ENCODE measurements at places on chromosomes 11 and 22. TPM values are rescaled to one million over a fixed set of nuclear protein-coding genes. Genes with fewer than 3 reads are reported as not detected.

DNA sequence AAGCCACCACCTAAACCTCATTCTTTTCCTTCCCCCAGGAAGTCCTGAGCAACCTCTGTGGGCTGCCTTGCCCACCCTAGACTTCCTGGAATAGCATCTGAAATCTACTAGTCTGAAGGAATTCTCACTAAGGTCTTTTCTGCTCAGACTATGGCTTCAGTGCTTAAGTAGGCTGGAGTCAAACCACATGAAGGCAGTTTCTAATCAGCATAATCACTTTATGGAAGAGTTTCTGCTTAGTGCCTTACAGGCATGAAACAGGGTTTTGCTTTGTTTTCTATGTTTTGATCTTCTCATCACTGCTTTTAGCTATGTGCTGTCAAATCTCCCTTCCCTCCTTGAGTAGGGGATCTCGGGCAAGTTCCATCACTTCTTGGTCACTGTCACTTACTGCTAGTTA is 117.7 kb downstream of the WT1 start:
- no peak for DNase-seq

OR51E1 gene
- polyA plus RNA-seq, result not detected

- DNase-seq, result no peak
These were observed 1233.0 kb downstream of the JRKL start for GRCh38 chr11:97622795-97623194.

C11orf42 gene
- polyA plus RNA-seq, result not detected

PLEKHB1 gene
- 9.7 TPM for polyA plus RNA-seq

AQP11 gene
- polyA plus RNA-seq, result 1.9 TPM

GRCh38 chr22:31789803-31790202 is 36.0 kb downstream of the DEPDC5 start:
- no peak for DNase-seq

DNA sequence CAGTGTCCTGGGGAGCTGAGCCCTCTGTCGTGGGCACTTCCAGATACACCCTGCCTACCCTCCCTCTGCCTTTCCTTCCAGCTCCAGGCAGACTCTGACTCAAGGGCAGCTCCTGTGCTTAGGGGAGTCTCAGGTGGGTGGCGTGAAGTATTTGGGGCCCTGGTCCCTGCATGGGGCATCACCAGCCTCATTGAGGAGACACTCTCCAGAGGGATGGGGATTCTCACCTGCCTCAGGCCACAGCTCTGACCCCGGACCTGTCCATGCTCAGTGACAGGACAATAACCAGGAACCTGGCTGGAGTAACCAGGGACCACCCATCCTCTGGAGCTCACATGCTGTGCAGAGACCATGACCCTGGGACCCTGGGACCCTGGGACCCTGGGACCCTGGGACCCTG is 41.2 kb downstream of the GGTLC2 start:
- DNase-seq, result no peak

- DNase-seq, result peak; percentile 71
These were observed 648 bp downstream of the FOSL1 start for GRCh38 chr11:65899356-65900124.

- no peak for DNase-seq
These were observed 20.5 kb upstream of the MPPED1 start for GRCh38 chr22:43391306-43391705.

VSTM5 gene
- polyA plus RNA-seq, result 0.12 TPM

GRCh38 chr11:36210529-36210928 is 78.7 kb downstream of the COMMD9 start:
- DNase-seq, result no peak

DNA sequence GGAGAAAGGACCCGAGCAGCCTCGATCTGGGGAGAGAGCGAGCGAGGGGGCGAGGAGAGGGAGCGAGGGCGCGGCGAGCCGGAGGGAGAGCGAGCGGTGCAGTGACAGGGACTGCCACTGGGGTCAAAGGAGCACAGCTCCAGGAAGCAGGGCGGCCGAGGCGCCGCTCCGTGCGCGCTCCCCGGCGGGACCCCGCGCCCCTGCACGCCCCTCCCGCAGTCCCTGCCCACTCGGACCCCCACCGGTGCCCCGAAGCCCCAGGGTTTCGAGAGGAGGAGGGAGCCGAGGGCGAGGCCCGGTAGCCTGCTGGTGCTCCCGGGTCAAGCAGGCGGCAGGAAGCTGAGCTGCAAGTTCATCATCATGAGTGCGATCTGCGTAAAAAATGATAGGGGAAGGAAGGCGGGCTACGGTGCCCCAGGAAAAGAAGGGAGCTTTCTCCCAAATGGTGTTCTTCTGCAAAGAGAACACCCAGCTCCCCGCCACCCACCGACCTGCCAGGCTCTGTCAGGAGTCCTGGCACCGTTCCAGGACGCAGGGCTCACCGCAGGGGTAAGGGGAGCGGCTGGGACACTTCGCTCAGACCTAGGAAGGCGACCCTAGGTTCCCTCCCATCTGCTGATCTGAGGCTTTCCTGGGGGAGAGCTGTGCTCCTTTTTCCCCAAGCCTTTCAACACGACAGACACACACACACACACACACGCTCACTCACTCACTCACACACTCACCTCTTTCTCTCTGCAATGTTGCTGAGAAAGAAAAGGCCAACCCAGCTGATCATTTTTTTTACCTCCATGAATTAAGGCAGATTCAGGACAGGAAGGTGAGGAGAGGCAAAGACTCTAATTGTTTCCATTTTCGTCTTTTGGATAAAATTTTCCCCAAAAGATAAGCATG is at the start of gene MPPED2:
MPPED2 (minus strand) TSS at position 103 of the 894 bp plus-strand sequence. CDS start 5,980 bp downstream, outside the sequence.
- peak; percentile 91 for DNase-seq

DNA sequence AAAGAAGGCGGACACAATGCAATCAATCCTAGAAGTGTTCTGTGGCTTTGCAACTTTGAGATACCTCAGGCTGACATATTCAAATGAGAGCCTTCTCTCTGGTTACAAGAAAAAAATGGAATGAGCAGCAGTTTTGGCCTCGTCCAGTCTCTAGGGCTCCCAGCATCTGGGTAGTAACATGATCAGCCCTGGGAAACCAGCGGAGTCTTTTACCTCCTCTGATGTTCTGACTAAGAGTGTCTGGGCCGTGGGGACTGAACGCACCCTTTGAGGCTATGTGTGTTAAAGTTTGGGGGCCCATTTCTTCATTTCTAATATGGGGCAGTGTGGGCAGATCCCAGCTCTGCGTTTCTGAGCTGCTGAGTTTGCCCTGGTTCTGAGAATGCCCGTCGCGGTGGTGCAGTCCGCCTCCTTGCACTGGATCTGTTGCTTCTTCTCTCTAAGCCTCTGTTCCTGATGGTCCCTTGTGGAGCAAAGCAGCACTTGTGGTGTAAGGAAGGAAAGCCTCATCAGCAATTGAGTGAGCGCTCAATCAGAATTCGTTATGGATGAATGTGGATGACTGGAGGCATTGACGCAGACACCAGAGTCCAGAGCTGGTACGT is 8.1 kb downstream of the PARVB start:
- no peak for DNase-seq

SYT13 gene
- polyA plus RNA-seq, result not detected

DNA sequence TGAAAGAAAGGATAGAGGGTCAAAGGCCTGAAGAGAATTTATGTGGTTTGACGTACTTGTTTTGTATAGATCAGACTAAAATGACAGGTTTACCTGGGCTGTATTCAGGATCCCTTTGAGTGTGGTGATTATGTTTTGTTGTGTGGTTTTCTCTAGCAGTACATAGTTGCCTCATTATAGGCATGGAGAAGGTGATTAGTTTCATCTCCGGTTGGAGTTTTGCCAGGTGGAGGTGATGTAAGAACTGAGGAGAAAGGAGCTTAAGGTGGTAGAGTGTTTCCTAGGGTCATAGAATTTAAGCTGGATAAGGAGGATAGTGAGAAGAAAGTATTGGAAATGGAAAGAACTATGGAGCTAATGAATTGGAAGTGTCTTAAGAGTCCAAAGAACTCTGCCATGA is 229.0 kb downstream of the TMEM135 start:
- DNase-seq, result no peak

CPT1B gene
- 33.2 TPM for polyA plus RNA-seq

OOSP2 gene
- not detected for polyA plus RNA-seq

DNA sequence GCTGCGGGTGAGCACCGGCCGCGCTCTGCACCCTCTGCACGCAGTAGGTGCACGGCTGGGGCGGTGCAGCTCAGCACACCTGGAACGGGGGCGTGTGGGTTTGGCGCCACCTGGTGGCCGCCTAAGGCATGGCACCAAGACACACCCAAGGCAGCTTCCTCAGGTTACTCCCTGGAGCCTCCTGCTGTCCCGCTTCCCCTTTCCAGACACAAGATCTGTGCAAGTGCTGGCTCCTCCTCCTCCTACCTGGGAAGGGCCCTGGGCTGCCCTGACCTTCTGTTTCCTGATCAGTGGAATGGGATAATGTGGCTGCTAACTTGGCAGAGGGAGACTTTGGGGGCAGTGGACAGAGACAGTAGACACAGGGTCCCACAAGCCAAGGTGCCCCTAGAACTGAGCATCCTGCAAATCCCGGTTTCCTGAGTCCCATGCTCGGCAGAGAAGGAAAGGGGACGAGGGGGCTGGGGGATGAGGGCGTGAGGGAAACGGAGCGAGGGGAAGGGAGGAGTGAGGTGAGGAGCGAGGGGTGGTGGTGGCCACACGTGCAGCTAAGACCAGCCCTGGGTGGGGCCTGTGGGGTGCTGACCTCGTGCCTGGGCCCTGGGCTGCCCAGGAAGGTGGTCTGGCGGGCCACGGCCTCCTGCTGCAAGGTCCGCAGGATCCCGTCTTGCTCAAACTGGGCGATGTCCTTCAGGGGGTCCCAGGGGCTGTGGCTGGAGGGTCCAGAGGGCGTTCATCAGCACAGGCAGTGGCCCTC is 34.8 kb upstream of the CARS1 start:
- DNase-seq, result peak; percentile 93

- peak; percentile 43 for DNase-seq
These were observed 81.6 kb downstream of the MICAL3 start for GRCh38 chr22:17942721-17943120.

- no peak for DNase-seq
These were observed 11.4 kb upstream of the ANKK1 start for GRCh38 chr11:113376156-113376555.

GRCh38 chr11:60625262-60625661 is 74.2 kb upstream of the MS4A8 start:
- DNase-seq, result peak; percentile 14

TSSK2 gene
- polyA plus RNA-seq, result not detected

- no peak for DNase-seq
These were observed 1.9 kb downstream of the DUSP18 start for GRCh38 chr22:30665786-30666185.

DNA sequence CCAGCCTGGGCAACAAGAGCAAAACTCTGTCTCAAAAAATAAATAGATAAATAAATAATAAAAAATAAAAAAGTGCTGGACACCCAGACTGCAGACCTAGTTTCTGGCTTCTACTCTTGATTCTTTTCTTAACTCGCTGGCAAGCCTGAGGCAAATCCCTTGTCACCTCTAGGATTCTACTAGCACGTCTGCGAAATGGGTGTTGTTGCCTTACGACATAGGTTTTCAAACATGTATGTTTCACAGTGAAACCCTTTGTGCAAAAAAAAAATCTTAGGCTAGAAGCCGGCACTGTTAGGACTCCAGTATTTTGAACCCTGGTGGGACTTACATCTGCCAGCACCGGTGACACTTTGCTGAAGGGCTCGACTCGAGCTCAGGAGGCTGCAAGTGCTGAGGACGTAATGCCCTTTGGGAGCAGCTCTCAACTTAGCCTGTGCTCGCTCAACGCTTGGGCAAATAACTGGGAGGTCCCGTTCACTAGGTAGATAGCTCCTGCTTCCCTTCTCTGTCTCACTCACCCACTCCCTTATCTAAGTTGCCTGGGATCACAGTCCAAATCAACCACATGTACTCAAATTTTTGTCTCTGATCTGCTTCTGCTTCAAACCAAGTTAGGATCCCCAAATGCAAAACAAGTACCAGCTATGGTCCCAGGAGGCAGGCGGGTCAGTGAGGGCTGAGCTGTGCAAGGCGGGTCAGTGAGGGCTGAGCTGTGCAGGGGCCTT is 34.7 kb upstream of the MYH9 start:
- DNase-seq, result no peak

RAG2 gene
- polyA plus RNA-seq, result 0.34 TPM

DNA sequence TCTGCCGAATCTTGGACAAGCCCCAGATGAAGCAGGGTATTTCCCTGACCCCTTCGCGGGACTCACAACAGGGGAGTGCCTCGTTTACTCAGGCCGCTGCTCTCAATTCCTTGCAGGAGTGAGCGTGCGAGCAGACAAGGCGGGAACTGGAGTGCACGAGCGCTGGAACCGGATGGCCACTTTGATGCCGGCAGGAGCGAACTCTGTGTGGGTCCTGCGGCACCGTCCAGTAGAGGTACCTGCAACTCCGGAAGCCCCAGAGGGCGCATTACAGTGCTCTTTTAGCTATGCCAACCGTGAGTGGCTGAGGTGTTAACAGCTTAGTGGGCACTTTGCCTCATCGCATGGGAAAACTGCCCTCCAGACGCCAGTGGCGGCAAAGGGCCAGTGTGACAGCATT is 182.3 kb upstream of the ANO3 start:
- DNase-seq, result no peak

- no peak for DNase-seq
These were observed 4.8 kb upstream of the LSP1 start for GRCh38 chr11:1847926-1848639.
